Fibroblast of skin of left biceps (primary cell): ENCODE measurements at places on chromosomes 4 and X.
A peak's percentile ranks its signal among the peaks of the same experiment; 100 is the strongest.

DNA sequence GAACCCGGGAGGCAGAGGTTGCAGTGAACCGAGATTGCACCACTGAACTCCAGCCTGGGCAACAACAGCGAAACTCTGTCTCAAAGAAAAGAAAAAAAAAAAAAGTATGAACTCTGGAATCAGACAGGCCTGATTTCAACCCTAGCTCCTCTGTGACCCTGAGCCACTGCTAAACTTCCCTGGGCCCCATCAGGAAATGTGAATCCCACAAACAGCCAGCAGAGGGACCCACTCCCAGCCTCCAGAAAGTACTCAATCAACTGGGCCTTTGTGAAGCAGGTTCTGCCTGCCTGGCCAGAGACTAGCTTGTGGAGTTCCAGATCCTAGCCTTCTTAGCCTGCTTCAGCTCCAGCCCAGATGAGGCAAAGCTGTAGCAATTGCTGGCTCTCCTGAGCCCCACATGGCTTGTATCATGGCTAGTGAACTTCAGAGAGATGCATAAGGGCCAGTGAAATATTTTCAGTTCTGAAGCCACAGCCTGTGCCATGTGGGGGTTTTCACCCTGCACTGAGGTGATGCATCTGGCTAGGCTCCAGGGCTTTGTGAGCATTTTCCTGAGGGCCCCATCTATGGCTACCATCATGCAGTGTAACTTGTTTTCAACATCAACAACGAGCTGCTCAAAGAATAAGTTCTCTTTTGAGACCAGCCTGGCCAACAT, 7.2 kb upstream of the IDS start:
- DNase-seq, result no peak

DNA sequence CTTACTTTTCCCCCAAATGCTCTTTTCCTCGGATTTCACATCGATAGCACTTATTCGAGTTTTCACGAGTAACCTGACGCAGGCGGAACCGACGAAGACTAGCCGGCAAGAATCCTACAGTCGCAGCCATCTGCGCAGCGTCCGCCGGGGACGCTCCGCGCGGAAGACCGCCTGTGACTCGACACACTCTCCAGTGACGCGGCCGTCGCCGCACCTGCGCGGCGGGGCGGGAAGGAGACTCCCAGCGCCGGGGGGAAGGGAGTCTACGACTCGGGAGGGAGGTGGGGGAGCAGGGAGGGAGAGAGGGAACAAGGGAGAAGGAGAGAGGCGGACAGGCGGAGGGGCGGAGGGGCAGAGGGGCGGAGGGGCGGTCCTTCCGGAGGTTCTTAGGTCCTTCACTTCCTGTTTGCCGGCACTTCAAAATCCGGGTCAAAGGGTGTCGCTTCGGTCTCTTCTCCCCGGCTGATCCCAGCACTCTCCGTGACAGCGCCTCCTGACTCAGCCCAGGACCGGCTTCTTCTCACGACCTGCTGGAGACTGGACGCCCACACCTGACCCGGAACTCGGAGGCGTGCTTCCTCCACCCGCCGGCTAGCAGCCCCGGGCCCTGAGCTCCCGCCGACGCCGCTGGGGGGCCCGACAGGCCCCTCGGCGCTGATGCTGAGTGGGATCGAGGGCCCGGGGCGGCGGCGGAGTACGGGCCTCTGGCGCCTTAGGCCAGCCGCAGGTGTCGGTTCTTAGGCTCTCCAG, at the start of gene USP38:
USP38 (plus strand) TSS at position 415 of the 750 bp plus-strand sequence. CDS start 534 bp downstream, outside the sequence.
- DNase-seq, result peak; percentile 64

- no peak for DNase-seq
Observed at GRCh38 chr4:74794382-74795010, at the start of gene BTC. BTC (minus strand) TSS chr4:74794523; CDS start chr4:74794325, 198 bp downstream.

GRCh38 chr4:150381609-150382008, 200.3 kb upstream of the MAB21L2 start:
- DNase-seq, result peak; percentile 35

- no peak for DNase-seq
Observed at GRCh38 chrX:40976981-40977380, 108.3 kb upstream of the USP9X start.

GRCh38 chr4:48748949-48749596, 31.0 kb downstream of the FRYL start:
- DNase-seq, result no peak

GRCh38 chr4:182895791-182896292, 21.3 kb downstream of the DCTD start:
- no peak for DNase-seq

DNA sequence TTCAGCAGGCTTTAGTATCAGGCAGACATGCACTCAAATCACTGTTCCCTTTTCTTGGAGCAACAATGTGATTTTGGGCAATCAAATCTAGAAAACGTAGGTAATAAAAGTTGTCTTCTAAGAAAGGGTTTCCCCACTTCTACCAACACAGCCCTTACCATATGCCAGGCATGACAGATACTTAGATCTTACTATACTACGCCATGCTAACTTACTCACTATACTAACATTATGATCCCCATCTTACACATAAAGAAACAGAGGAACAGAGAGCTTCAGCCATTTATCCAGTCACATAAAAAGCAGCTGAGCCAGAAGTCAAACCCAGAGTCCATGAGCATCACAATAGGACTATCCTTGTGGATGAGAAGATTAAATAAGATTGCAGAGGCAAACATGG, 9.2 kb downstream of the TXK start:
- no peak for DNase-seq

DNA sequence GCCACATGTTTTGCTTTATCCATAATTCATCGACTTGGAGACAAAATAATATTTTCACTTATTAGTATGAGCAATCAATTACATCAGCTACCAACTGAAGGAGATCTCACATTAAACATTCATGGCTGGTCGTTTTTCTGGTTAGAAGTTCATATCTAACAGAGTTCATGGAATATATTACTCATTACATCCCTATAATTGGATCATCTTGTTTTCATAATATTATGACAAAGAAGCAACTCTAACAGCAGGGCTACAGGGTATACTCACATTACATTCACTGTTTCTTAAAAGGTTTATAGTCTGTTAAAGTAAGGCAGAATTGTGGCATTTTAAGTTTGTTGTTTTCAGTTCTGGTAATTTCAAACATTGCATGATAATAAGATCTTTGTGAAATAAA, 33.0 kb downstream of the GSTCD start:
- peak; percentile 15 for DNase-seq

DNA sequence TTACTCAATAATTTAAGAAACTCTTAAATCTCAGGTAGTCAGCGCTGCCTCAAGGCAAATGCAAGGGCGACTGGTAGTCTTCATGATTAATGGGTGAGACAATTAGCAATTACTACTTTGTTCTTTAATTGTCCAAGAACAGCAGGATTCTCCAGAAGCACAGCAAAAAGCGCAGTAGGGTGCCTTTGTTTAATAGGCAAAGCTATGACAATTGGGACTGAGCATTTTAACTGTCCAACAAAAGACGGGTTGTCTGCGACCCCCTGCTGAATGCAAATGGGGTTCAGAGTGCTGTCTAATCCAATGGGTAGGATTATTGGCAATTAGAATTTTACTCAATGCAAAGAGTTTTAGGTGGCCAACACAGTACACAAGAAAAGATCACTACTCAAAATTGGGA, 286.1 kb downstream of the CHIC1 start:
- DNase-seq, result no peak

DNA sequence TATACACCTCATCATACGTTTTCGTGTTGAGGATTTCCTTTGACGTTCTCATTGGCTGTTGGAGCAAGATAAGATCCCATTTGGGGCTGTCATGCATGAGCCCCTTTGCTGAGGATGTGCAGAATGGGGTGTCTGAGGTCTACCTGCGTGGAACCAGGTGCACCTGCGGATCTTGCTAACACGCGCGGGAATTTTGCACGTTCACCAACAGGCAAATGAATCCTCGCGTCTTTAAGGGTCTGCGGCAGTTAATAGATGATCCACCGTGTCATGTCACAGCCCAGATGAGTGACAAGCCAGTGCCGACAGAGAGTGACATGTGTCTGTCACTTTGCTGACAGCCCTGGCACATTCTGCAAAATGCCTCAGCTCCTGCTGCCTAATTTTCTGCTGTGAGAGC, 56.3 kb upstream of the SHOX start:
- no peak for DNase-seq

DNA sequence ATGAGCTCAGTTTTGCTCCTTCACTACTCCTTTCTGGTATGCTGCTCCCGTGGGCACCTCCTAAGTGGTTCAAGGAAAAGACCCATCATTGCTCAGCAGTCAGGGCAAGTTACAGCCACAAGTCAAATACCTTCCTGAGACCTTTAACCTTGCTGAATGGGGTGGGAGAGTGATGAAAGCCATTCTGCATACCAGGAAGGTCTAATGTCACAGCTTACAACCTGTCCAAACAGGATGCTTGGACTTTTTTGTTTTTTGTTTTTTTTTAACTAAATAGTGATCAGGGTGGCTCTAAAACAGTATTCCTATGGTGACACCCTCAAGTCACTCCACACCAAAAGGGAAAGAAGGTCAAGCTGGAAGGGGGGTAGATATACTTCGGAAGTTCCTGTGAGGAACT, 93.1 kb downstream of the GPC3 start:
- no peak for DNase-seq

- peak; percentile 87 for DNase-seq
Observed at GRCh38 chr4:5747738-5748375, 36.9 kb downstream of the EVC start.

DNA sequence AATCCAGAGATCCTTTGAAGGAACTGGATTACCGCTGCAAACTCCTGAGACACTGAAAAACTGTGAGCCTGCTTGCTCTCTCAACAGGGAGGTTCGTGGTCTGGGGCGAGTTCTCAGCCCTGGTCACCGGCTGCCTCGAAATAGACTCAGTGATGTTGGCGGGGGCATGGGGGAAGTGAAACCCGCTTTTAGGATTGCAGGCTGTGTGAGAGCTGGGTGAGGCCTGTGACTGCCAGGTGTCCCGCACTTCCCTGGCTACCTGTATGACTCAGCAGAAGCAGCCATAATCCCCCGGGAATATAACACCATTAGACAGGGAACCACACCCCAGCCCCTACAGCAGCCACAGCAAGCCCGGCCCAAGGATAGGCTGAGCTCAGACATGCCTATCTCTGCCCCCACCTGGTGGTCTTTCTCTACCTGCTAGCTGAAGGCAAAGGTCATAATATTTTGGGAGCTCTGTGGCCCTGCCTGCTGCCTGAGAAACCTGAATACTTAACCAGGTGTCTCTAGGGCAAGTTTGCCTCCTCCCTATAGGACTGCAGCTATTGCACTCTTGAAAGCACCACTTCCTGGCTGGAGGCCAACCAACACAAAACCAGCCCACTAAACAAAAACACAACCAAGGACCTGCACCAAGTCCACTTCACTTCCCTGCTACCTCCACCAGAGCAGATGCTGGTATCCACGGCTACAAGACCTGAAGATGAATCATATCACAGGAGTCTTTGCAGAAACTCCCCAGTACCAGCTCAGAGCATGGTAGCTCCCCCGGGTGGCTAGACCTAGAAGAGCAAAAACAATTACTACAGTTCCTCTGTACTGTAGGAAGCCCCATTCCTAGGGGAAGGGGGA, 202.0 kb downstream of the RRAGB start:
- DNase-seq, result no peak

DNA sequence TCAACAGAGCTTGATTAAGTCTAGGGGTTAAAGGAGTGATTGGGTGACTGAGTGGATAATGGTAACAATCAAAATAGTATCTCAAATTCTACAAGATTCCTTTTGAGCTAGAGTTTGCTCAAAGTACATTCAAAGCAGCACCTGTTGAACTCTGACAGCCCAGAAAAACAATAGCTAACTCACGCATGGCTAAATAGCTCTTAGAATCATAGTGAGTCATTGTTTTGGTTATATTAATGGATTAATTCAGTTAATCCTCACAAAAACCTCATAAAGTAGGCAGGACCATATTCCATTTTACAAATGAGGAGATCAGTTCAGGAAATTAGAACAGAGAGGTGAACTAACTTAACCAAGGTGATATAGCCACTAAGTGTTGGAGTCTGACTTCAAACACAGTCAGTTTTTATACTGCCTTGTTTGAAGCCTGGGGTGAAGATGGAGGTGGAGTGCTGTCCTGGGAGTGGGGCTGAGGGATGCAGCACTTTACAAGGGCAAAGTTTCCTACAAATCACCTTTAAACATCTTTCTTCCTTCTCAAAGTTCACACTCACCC, 35.9 kb upstream of the PPM1K start:
- no peak for DNase-seq

DNA sequence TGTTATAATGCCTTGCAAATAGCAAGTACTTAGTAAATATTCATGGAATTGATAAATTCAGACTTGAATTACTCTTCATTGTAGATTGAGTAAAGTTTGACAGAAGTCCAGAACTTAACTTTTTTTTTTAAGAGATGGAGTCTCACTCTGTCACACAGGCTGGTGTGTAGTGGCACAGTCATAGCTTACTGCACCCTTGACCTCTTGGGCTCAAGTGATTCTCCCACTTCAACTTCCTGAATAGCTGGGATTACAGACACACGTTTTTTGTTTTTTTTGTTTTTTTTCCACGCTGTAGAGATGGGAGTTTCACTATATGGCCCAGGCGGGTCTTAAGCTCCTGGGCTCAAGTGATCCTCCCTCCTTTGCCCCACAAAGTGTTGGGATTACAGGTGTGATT, 32.1 kb downstream of the UBE2K start:
- DNase-seq, result no peak

- DNase-seq, result no peak
Observed at GRCh38 chr4:14180983-14181601, 553.6 kb upstream of the BOD1L1 start.

GRCh38 chr4:139908636-139909437, 243.2 kb downstream of the MGST2 start:
- no peak for DNase-seq

GRCh38 chrX:48833542-48834138, 1.8 kb downstream of the PCSK1N start:
- DNase-seq, result no peak

DNA sequence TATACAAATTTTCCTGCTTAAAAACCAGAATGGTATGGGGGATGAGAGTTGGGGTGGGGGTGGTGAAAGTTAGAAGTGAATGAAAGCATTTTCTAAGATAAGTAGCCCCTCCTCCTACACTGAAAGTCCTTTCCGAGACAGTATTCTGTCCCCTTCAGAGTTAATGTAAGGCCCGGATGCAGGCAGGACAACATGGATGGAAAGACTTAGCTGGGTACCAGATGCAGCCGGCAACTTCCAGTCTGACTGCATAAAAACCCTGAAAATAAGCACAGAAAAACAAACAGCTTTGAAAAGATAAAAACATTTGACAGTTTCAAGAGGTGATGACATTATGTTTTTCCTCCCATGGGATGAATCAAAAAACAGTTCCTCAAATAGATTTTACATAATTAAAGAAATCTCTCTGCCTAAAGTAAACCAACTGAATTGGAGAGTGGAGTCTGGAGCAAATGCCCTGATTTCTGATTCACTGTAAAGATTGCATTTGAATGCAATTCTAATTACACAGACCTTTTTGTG, 196.3 kb downstream of the GPAT3 start:
- DNase-seq, result no peak

DNA sequence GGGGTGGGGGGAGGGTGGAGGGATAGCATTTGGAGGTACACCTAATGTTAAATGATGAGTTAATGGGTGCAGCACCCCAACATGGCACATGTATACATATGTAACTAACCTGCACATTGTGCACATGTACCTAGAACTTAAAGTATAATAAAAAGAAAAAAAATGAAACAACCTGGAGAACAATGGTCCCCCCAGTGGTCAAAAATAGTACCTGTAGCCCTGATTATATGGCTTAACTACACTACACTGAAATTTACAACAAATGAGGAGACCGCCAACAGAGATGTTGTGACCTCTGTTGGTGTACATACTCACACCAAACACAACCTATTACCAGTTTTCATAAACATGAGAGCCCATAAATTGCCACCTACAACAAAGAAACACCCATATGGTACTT, 7.3 kb upstream of the MAGEE1 start:
- DNase-seq, result no peak
